ENCODE measurements at places on chromosomes 2 and 18.
A peak's percentile ranks its signal among the peaks of the same experiment; 100 is the strongest.

- DNase-seq: no peak
Measured at GRCh38 chr2:175984846-175985245, 17.2 kb downstream of the LNPK start.

- no peak for DNase-seq
Measured at GRCh38 chr2:151325581-151326095, 31.8 kb upstream of the TNFAIP6 start.

GRCh38 chr2:10180229-10180628 is 57.7 kb downstream of the RRM2 start:
- DNase-seq: no peak

GRCh38 chr18:58856881-58857280 is 7.8 kb upstream of the ZNF532 start:
- DNase-seq: no peak

- no peak for DNase-seq
Measured at GRCh38 chr2:85129861-85130260, 3.3 kb upstream of the TCF7L1 start.

DNA sequence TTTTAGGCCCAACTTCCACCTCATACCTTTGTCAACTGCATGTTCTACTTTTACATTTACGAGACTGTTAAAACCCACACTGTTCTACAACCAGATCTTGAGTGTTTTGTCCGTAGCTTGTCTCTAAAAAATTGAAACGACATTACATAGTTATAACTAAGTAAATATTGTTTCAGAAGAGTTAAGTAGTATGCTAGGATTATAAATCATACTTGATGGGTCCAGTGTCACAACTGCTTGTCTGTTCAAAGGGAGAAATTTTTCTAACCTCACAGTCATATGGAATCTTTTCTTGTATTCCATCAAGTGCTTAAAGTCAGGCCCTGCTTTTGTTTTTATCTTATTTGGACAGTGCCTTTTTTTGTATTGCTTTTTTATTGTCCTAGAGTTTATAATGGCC is 4.3 kb downstream of the GMCL1 start:
- DNase-seq: no peak

- DNase-seq: no peak
Measured at GRCh38 chr2:40364151-40364874, 87.6 kb downstream of the SLC8A1 start.

DNA sequence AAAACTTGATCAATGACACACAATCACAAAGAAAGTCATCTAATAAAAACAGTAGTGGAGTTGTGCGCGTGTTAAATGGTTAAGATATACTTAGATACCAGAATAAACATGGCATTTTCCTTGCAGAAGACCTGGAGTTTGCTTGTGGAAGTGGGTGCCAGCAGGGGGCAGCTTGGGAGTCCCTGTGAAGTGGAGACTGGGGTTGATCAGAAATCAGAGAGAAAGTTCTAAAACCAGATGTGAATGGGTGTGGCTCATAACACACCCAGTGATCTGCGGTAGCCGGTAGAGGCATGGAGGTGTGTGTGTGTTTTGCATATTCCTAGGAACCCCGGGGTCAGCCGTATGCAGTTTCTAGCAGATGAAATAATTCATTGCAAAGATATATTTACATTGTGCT is 300.1 kb upstream of the TRIB2 start:
- peak; percentile 6 for DNase-seq

GRCh38 chr2:160353166-160353565 is 140.4 kb downstream of the RBMS1 start:
- DNase-seq: no peak

DNA sequence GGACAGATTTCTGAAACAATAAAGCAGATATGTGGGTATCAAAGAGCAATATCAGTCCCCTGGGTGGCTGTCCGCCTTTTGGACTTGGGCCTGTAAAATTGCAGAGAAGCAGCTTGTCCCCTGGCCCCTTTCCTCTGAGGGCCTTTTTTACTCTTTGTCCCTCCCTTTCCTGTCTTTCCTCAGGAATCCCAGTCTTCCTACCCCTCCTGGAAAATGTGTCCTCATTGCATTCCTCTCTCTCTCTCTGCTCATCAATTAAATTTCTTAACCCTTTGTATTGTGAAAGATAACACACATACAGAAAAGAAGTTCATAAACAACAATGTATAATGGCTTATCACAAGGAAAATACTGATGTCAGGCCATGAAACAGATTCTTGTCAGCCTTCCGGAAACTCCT is 3.0 kb upstream of the GRB14 start:
- no peak for DNase-seq

GRCh38 chr2:218961651-218962570 is 2.4 kb downstream of the CDK5R2 start:
- DNase-seq: no peak

DNA sequence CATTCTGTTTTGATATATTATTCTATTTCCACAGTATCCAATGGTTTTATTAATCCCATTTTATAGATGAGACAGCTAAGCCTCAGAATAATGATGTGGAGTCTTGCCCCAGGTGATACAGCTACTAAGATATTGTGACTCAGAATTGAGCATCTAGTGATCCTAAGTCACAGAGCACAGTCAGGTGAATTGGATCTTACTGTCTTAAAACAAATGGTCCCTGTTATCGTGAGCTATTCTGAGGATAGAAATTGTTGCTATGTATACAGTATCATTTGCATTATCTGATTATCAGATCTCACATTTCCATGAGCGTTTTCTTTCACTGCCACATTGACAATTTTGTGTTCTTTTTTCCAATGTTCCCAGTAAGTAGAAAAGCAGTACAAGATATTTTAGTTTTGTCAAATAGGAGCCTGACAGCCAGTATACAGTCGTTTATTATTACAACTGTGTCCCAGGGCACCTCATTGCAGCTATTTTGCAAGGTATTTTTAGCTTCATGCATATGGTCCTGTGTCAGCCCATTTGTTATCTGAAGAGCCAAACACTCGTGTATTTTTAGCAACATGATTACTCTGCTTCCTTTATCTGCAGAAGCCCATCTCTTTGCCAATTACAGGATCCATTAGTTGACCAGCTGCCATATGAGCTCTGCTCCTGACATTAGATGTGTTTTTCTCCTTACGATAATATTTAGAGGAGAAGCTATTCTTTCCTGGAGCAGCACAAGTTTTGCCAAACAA is 25.1 kb upstream of the SGPP2 start:
- peak; percentile 81 for DNase-seq

- DNase-seq: no peak
Measured at GRCh38 chr2:217055624-217056023, 195.8 kb upstream of the TNP1 start.

DNA sequence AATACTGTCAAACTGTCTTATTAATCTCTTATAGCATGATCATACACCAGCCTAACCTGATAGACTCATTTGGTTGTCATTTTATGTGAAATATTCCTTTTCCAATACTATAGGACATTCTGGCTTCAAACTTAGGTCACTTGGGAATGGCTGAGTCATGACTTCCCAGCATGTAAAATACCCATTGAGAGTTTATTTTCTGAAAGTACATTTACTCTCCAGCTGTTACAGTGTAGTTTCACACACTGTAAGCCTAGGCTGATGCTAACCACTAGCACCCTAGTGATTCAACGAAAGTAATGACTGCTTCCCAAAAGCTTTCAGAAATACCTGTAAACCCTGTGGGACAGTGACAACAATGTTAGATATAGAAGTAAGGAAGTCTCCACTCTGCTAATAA is 93.8 kb downstream of the FIGN start:
- no peak for DNase-seq

- no peak for DNase-seq
Measured at GRCh38 chr2:157470321-157470720, 26.4 kb upstream of the CYTIP start.

GRCh38 chr2:120659275-120659977 is 76.2 kb upstream of the GLI2 start:
- no peak for DNase-seq

DNA sequence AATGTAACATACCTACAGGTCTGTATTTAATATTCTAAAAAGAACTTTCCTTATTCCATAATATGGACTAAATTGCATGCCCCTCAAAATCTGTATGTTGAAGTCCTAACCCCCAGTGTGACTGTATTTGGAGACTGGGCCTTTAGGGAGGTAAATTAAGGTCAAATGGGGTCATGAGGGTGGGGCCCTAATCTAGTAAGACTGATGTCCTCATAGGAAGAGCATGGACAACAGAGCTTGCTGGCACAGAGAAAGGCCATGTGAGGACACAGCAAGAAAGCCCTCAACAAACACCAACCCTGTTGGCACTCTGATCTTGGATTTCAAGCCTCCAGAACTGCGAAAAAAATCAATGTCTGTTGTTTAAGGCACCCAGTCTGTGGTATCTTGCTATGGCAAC is 18.6 kb downstream of the SF3B1 start:
- DNase-seq: no peak

- no peak for DNase-seq
Measured at GRCh38 chr2:118730405-118730804, 117.0 kb downstream of the EN1 start.

GRCh38 chr18:44917216-44918141 is 236.8 kb downstream of the SETBP1 start:
- DNase-seq: no peak

GRCh38 chr2:186554850-186555671 is 34.8 kb upstream of the ITGAV start:
- DNase-seq: no peak

DNA sequence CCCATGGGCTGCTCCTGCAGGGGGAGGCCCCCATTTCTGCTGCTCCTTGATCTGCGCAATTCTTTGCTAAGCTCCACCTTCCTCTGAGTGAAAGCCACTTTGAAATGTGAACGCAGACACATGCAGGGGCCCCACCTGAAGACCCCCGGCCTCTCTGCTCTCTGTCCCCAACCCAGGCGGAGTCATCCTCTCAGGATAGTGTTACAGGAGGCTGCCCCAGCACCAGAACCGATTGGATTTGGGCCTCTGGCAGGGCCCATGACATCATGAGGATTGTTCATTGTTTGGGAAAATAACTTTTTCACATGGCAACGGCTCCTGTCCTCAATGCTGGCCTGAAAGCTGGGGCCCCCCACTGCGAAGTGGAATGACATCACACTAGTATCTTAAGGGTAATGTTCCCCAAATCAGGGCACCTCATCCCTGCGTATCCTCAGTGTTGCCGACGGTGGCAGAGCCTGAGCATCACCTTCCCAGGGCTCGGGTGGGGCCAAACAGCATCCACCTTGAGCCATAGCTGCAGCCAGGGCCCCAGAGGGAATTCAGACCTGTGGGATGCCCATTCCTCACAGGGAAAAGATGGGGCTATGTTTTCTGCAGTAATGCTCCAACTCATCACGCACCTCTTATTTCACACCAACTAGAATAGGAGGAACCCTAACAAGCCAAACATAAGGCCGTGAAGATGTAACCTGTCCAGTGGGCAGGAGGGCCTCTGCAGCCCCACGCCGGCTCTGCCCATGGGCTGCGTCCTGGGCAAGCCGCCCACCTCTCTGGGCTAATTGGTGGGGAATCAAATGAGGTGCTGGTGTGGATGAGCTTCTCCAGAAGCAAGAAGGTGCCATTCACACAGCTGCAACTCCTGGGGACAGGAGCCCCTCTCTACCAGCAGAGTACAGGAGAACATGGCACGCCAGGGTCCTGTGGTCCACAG is 2.7 kb upstream of the ERFE start:
- no peak for DNase-seq

GRCh38 chr2:236633775-236634560 is 64.3 kb downstream of the ACKR3 start:
- DNase-seq: no peak

DNA sequence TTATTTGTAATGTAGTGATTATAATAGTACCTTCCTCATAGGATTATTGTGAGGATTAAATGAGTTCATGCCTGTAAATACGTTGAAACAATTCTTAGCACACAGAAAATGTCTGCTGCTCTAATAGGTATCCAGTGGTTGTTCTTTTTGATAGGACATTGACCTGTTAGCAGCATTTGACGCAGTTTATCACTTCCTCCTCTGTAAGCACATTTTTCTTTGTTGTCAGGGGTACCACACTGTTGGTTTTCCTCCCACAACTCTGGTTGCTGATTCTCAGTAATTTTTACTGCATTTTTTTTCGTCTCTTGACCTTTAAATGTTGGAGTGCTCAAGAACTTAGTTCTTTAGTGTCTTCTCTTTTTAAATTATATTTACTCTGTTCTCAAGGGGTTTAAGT is 15.4 kb downstream of the PPM1B start:
- no peak for DNase-seq

- DNase-seq: no peak
Measured at GRCh38 chr2:137348301-137348700, 583.0 kb downstream of the THSD7B start.

DNA sequence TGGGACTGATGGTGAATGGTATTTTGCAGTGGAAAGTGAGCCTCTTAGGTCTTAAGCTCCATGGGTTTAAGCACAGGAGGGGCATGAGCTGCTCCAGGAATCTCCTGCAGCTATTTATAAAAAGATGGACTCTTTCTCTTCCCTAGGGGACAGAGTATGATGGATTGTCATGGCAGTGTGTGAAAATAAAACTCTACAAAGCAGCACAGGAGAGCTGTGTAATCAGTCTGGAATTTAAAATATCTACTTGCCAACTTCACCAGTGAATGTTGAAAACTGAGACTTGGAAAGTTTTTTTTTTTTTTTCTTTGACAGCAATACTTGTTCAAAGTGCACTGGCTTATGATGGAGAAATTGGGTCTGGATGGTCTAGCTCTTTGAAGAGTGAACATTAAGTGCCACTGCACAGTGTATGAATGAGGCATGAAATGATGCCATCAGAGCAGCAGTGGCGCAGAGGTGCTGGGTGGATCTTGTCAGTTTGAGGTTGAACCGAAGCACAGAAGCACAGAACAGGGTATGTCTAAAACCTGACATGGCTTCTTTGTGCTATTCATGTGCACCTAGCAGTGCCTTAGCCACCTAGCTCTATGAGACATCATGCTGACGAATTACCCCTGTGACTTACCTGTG is 245.4 kb downstream of the PTPRM start:
- DNase-seq: no peak

DNA sequence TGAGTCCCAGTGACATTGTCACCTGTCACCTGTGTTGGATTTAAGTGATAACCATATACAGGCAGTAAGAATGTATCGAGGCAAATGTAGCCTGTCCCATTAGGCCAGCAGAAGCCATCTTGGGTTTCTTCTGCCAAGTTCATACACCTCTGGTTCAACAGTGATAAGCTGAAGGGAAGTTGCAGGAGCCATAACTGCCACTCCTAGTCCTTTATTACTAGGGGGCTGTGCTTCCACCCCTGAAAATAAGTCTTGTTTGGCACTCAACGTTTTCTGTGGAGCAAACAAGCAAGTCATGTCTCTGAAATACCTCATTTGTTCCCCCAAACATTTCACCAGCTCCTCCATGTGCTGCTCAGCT is 58.1 kb upstream of the ALPP start:
- no peak for DNase-seq

GRCh38 chr2:235563056-235563910 is 69.4 kb downstream of the AGAP1 start:
- no peak for DNase-seq

DNA sequence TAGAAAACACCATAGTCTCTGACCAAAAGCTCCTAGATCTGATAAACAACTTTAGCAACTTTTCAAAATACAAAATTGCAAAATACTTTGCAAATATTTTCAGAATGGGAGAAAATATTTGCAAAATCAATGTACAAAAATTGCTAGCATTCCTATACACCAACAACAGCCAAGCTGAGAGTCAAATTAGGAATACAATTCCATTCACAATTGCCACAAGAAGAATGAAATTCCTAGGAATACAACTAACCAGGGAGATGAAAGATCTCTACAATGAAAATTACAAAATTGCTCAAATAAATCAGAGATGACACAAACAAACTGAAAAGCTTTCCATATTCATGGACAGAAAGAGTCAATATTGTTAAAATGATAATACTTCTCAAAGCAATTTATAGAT is 327.0 kb upstream of the ZC3H15 start:
- DNase-seq: no peak
